ENCODE measurements at places on chromosomes 13 and 19.

GRCh38 chr19:16373989-16374388 is 49.4 kb downstream of the KLF2 start:
- peaks cover 12% of the 10 kb centered on the region for H3K4me1 ChIP-seq
- no peak for DNase-seq
- H3K4me3 ChIP-seq: no peak overlapping the region
- no peaks in the 10 kb centered on the region for H3K27me3 ChIP-seq

DNA sequence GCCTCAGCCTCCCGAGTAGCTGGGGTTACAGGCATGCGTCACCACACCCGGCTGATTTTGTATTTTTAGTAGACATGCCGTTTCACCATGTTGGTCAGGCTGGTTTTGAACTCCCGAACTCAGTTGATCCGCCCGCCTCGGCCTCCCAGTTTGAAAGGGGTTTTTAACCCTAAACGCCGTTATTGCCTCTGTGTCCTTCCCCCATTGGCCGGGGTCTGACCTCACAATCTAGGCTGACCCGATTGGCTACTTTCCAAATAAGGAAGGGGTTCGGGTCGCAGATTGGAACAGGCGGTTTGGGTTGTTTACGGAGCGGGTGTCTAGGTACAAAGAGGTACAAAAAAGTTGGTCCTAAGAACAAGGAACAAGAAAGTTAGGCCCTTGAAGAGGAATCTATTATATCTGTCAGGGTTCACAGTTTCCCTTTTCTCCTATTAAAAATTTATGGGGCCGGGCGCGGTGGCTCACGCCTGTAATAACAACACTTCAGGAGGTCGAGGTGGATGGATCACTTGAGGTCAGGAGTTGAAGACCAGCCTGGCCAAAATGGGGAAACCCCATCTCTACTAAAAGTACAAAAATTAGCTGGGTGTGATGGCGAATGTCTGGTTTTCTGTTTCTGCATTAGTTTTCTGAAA is 1.0 kb downstream of the ZNF253 start:
- H3K4me1 ChIP-seq: peaks cover 28% of the 10 kb centered on the region
- DNase-seq: no peak
- H3K4me3 ChIP-seq: peak overlapping the region; percentile 74
- no peaks in the 10 kb centered on the region for H3K36me3 ChIP-seq

DNA sequence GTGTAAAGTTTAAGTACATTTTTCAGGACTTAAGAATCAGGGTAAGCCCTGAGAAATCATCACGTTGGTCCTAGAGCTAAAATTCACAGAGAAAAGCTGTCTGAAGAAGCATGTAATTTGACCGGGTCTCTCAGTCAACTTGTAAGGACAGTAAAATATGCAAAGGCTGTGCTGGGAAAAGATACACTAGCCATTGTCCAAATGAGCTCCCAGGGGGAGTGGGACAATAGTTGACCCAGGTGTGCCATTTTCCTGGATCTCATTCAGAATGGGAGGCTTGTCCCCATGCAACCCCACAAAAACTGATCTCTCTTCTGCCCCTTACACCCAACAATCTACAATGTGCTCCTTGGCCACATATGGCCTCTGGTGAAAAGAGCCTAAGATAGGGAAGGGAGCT is 437.9 kb downstream of the KLF12 start:
- H3K4me1 ChIP-seq: no peaks in the 10 kb centered on the region
- no peak overlapping the region for H3K4me3 ChIP-seq
- H3K27ac ChIP-seq: no peak overlapping the region
- H3K36me3 ChIP-seq: peaks cover 18% of the 10 kb centered on the region
- no peaks in the 10 kb centered on the region for H3K27me3 ChIP-seq

GRCh38 chr19:15447057-15447456 is 2.7 kb downstream of the WIZ start:
- H3K27ac ChIP-seq: peak overlapping the region; percentile 97
- no peaks in the 10 kb centered on the region for H3K27me3 ChIP-seq
- no peak for DNase-seq
- peaks cover 43% of the 10 kb centered on the region for H3K4me1 ChIP-seq
- H3K4me3 ChIP-seq: no peak overlapping the region

DNA sequence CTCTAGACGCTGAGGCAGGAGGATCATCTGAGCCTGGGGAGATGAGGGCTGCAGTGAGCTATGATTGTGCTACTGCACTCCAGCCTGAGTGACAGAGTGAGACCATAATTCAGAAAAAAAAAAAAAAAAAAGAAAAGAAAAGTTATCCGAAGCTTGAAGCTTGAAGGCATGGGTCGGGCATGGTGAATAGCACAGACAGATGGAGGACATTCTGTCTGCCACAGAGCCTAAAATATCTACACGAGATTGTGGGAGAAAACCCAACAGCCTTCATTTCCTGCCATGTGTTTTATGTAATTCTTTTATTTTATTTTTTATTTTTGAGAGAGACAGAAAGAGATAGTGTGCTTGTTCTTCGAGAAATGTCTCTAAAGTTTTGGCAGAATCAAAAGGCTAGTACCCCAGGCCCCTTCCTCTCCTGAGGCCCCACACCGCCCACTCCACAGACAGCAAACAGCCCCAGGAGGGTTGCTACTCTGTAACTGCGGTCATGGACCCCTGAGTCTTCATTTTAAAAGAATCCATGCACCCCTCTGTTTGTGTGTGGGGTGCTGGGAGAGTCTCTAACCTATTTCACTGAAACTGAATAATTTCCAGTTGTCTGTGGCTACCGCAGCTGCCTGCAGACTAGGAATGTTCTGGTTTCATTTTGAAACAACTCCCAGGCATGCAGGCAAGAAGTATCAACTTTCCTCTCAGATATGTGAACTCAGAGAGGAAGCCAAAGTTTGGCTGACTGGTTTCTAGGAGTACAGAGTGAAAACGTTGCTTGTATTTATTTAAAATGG is 38.4 kb upstream of the RCBTB2 start:
- H3K27ac ChIP-seq: peak overlapping the region; percentile 86
- DNase-seq: peak; percentile 54
- peak overlapping the region; percentile 46 for H3K4me3 ChIP-seq
- no peaks in the 10 kb centered on the region for H3K27me3 ChIP-seq
- H3K36me3 ChIP-seq: no peaks in the 10 kb centered on the region
- H3K4me1 ChIP-seq: peaks cover 55% of the 10 kb centered on the region

DNA sequence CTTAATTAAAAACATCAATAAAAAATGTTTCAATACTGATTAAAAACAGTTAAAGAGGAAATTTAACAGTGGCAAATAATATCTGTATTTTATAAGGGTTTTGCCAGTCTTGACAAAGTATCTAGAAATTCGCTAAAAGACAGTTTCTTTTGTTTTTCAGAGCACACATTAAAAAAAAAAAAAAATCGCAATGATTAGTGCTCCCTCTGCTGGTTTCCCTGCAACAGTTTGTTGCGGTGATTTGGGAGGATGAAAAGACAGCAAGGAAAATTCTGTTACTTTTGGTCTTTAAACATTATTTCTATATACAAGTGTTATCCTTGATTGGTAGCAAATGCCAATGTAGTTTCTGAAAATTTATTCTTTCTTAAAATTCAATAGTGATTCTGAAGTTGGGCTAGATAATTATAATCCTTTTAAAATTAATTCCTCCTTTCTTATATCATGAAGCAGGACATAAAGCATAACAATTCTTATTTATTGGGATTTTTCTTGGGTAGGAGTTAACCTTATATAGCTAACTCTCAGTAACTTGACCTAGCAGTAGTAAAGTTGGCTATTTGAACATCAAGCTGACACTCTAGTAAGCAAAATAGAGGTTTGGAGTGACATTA is 23.1 kb upstream of the SPRY2 start:
- peak overlapping the region; percentile 38 for H3K4me3 ChIP-seq
- H3K4me1 ChIP-seq: peaks cover 13% of the 10 kb centered on the region
- no peak for DNase-seq
- H3K27me3 ChIP-seq: no peaks in the 10 kb centered on the region
- peak overlapping the region; percentile 26 for H3K27ac ChIP-seq
- no peaks in the 10 kb centered on the region for H3K36me3 ChIP-seq

DNA sequence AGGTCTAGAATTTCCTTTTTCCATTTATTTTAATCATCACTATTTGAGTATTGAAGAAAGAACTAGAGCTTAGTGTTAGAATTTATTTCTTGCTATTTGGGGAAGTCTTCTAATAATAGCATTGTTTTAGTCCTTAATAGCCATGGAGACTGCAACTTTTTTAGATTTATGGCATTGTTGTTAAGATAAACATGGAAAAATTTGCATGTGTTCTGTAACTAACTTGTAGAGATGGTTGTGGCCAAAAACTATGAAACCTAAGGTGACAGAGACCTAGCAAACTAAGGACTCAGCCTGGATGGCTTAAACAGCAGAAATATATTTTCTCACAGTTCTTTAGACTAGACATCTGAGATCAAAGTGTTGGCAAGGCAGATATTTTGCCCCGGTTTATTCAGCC is 246.4 kb downstream of the SPRY2 start:
- H3K36me3 ChIP-seq: no peaks in the 10 kb centered on the region
- no peak overlapping the region for H3K4me3 ChIP-seq
- H3K4me1 ChIP-seq: no peaks in the 10 kb centered on the region
- H3K27ac ChIP-seq: no peak overlapping the region
- DNase-seq: no peak
- no peaks in the 10 kb centered on the region for H3K27me3 ChIP-seq

GRCh38 chr13:28678809-28679208 is 19.9 kb downstream of the POMP start:
- H3K36me3 ChIP-seq: peaks cover 65% of the 10 kb centered on the region
- no peak overlapping the region for H3K27ac ChIP-seq
- no peak for DNase-seq
- no peak overlapping the region for H3K4me3 ChIP-seq
- H3K4me1 ChIP-seq: no peaks in the 10 kb centered on the region
- no peaks in the 10 kb centered on the region for H3K27me3 ChIP-seq
